MCF 10A (cell line): ENCODE measurements at places on chromosomes 2 and 18. TPM values are rescaled to one million over a fixed set of nuclear protein-coding genes. Genes with fewer than 3 reads are reported as not detected.
A peak's percentile ranks its signal among the peaks of the same experiment; 100 is the strongest.

GRCh38 chr2:12333293-12333692, 383.4 kb upstream of the TRIB2 start:
- no peak for DNase-seq

- no peak for DNase-seq
Measured at GRCh38 chr2:69571189-69571588, 72.3 kb downstream of the AAK1 start.

GRCh38 chr2:206627632-206628031, 14.7 kb upstream of the FAM237A start:
- no peak for DNase-seq

- peak; percentile 85 for DNase-seq
Measured at GRCh38 chr2:239274391-239275043, 126.3 kb downstream of the HDAC4 start.

DNA sequence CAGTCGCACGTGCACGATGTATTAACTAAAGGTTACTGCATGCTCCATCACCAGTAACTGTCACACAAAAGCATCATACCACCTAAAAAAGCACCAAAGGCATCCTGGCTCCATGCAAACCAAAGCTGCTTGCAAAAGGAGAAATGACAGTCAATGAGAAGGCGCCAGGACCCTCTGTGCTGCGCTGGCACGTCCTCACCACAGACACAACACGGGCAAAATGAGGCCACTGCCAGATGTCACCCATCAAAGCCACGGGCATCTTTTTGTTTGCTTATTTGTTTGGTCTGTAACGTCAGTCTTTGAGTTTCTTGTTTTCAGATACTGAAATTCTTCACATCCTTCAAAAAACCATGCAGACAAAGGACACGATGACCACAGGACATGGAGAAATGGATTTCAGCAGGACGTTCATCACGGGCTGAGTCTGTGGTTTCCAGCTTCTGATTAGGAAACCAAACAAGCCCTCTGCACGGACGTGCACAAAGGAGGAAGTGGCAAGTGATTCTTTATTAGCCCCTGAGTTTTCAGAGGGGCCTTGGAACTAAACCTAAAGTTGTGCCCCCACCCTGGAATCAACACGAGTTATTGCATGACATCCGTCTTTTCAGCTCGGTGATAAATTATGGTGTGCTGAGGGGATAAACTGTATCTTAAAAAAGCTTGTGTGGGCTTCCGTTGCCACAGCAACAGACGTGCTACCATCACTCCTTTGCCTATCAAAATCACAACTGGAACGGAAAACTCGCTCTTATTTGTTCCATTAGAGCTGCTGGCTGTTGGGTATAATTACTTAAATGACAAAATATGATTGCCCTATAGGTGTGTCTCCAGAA, 181.8 kb downstream of the EIPR1 start:
- DNase-seq, result no peak

- DNase-seq, result no peak
Measured at GRCh38 chr2:100905132-100905805, 85.3 kb downstream of the NPAS2 start.

DNA sequence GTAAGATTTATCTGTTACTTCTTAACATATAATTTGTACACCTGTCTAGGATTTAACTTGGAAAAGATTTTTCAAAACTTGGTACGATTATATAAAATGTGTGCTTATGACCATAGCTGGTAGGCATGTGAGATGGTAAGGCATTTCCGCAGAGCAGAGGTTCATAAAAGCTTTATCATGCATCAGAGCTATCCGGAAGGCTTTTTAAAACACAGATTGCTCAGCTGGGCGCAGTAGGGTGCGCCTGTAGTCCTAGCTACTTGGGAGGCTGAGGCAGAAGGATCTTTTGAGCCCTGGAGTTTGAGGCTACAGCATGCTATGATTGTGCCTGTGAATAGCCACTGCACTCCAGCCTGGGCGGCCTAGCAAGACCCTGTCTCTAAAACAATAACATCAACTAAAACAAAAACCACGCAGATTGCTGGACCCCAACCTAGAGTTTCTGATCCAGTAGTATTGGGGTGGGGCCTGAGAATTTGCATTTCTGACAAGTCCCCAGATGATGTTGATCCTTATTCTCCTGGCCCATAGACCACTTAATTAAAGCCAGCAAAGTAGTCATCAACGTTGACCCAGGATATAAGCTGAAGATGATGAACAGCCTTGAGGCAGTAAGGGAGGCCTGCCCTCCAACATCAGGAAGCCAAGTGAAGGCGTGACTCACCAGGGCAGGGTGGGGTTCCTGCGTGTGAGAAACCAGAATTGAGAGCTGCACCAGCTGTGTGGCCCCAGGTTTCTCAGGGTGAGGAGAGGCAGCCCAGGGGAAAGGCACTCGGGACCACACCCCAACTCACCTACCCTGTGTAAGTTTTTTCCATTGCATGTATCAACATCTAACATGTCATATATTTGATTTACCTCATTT, 21.6 kb upstream of the SLC20A1 start:
- DNase-seq, result peak; percentile 97

DNA sequence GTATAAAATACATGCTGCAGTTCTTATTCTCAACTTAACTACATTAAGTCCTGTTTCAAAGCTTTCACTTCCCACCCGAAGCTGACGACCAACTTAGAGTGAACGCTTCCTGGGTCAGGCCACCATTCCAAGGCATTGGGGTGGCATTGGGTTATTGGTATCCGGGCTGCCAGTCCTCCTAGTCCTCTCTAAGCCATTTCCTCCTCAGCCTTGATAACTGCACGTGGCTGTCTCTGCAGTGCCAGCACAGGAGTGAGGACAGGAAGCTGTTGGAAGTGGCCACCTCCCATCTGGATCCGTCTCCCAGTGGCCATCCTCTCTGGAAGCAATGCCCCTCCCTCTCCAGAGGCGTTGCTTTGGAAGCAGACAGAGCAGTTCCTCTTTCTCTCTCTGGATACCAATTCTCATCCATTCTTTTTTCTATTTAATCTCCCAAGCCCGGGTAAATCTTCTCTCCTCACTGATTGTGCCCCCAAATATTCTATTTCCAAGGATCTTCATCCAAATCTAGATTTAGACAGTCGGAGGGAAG, 354.7 kb downstream of the EIPR1 start:
- DNase-seq, result no peak

GRCh38 chr2:166170356-166170755, 42.5 kb upstream of the SCN1A start:
- peak; percentile 11 for DNase-seq

- no peak for DNase-seq
Measured at GRCh38 chr2:128413718-128414341, 95.2 kb upstream of the HS6ST1 start.

- peak; percentile 74 for DNase-seq
Measured at GRCh38 chr2:11873356-11874154, 127.1 kb downstream of the LPIN1 start.

DNA sequence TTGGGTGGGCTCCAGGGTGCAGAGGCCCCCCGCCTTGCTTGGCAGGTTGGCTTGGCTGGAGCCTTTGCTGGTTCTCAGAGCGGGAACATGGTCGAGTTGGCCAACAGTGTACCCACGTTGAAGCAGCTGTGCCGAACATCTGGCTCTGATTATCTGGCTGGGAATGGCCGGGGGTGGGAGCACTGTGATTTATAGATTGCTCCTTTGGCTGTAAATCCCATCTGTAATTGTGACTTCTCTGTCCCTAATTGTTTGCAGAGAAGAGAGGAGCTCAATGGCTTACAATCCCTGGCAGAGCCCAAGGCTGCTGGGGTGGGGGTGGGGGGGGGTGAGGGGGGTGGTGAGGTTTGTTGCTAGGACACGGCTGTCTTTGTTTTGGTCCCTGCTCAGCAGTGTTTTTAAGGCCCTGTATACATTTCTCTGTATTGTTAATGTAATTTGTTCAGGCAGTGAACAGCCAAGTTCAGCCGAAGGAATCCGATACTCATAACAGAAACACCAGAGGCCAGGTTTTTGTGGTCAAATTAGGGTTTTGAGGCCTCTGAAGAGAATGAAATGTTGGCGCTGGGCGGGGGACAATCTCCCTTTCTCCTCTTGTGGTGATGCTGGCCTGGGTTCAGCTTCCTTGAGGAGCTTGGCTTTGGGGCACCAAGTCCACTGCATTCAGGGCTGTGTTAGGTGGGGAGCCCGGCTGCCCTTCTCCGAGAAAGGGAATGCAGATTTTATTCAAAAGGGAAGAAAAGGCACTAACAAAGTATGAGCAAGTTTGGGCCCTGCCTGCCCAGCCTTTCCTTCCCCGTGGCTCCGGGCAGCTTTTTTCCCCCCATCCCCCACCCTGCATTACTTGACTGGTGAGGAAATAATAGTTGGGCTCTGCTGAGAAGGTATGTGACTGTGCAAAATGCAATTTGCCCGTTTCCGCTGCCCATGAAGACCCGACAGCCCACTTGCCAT, 82.5 kb downstream of the TCF7L1 start:
- DNase-seq, result no peak

- DNase-seq, result peak; percentile 9
Measured at GRCh38 chr2:206112846-206113547, 27.0 kb upstream of the INO80D start.

DNA sequence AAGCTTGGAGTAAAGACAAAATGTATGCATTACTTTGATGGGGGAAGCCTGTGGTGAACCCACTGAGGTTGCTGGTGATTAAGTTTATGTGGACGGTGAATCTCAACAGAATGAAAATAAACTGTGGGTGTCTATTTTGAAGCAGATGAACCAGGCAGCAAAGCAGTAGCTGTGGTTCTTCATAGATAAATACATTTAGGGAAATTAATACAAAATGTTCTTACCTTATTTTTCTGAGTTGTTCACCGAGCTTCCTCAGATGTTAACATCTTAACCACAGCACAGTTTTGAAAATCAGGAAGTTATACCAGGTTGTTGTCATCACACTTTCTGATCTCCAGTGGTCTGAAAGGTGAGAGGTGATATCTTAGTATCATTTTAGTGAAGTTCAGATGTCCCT, 53.9 kb downstream of the NCK2 start:
- DNase-seq, result no peak

DNA sequence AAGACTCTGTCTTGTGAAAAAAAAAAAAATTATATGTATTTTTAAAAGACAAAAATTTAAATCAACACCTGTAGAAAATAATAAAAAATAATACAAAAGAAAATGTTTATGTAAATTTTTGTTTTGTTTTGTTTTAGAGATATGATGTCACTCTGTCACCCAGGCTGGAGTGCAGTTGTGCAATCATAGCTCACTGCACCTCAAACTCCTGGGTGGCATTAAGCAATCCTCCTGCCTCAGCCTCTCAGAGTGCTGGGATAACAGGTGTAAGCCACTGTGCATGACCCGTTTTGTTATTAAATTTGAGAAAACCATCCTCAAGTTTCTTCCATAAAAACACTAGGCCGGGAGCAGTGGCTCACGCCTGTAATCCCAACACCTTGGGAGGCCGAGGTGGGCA, 56.2 kb upstream of the B3GNT7 start:
- DNase-seq, result peak; percentile 13

GRCh38 chr2:104447831-104448434, 406.0 kb upstream of the POU3F3 start:
- DNase-seq, result peak; percentile 20

Gene VAPA
- total RNA-seq, result 247 and 286 TPM in 2 replicates

Gene TBR1
- total RNA-seq, result 0.12 and 0.26 TPM in 2 replicates

Gene POU3F3
- not detected in 2 replicates for total RNA-seq

Gene SLC1A4
- total RNA-seq, result 29.6 and 36.0 TPM in 2 replicates

Gene FABP1
- not detected in 2 replicates for total RNA-seq

Gene LCT
- not detected in 2 replicates for total RNA-seq

Gene GRHL1
- 0.96 and 2.0 TPM in 2 replicates for total RNA-seq
